Osteocyte (in vitro differentiated cells): ENCODE measurements at places on chromosomes 3 and 15. TPM values are rescaled to one million over a fixed set of nuclear protein-coding genes. Genes with fewer than 3 reads are reported as not detected.

The IL16 gene
- total RNA-seq = not detected in 2 replicates

The KNG1 gene
- total RNA-seq = not detected in 2 replicates

The CLDN11 gene
- total RNA-seq = 10.8 and 13.8 TPM in 2 replicates

The MAP1A gene
- total RNA-seq = 27.6 and 29.2 TPM in 2 replicates

The MYNN gene
- 16.7 and 17.2 TPM in 2 replicates for total RNA-seq

The CCR8 gene
- total RNA-seq = not detected in 2 replicates

The SSUH2 gene
- total RNA-seq = not detected in 2 replicates

The RASGRP1 gene
- total RNA-seq = 0.11 and 0.26 TPM in 2 replicates

The SEMA5B gene
- total RNA-seq = 1.3 TPM in 2 replicates

DNA sequence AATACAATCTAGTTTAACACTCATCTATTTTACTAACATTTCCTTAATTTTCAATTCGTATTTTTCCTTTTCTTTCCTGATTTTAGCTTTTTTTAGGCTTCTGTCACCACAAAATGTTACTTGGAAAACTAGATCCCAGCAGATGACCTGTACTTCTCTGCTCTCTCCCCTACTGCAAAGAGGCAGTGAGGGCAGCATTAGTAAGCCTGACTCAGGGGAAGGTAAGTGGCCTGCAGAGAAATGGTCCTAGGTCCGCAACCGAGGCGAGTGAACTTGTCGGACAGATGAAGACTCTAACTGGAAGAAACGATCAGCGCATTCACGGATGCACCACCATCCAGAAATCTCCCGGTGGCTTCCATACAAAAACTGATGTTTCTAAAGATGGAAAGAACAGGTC lies 20.4 kb downstream of the TMEM43 start:
- H3K4me1 ChIP-seq = peaks cover 42% of the 10 kb centered on the region
- peak overlapping the region; percentile 5 for H3K4me3 ChIP-seq
- peak overlapping the region; percentile 100 for H3K27ac ChIP-seq
- no peak for DNase-seq
- H3K36me3 ChIP-seq = peaks cover 18% of the 10 kb centered on the region

GRCh38 chr15:39124155-39124552 lies 456.7 kb upstream of the THBS1 start:
- no peaks in the 10 kb centered on the region for H3K36me3 ChIP-seq
- H3K4me3 ChIP-seq = no peak overlapping the region
- H3K27ac ChIP-seq = no peak overlapping the region
- peaks cover 40% of the 10 kb centered on the region for H3K4me1 ChIP-seq

DNA sequence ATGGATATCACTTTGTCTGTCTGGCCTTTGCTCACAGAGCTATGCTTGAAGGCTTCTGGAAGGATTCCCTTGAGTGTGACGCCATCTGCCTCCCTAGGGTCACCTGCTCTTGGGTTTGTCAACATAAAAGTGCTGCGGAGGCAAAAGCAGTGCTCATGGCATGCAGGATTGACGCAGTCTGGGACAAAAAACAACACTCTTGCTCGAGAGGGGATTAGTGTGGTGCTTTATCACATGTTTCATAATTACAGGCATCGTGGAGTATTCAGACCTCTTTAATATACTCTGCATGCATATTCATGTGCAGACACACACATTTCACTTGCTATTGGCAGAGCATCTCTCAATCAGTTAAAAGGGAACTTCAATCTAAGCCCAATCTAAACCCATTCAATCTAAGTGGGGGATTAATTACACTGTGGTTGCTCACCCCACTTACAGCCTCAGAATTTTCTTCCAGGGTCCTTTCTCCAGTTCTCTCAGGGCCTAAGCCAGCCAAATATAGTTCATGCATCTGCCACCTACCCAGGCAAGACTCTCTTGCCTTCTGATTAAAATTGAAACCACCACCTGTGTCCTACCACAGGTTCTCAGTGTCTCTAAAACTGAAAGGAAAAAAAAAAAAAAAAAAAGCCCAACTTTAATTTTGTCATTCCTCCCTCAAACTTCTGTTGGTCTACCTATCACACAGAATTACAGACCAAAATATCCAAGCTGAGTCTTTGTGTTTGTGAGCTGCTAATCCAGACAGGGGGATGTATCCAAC lies 75.6 kb downstream of the BFSP2 start:
- no peaks in the 10 kb centered on the region for H3K36me3 ChIP-seq
- DNase-seq = no peak
- no peak overlapping the region for H3K4me3 ChIP-seq
- no peaks in the 10 kb centered on the region for H3K27me3 ChIP-seq

DNA sequence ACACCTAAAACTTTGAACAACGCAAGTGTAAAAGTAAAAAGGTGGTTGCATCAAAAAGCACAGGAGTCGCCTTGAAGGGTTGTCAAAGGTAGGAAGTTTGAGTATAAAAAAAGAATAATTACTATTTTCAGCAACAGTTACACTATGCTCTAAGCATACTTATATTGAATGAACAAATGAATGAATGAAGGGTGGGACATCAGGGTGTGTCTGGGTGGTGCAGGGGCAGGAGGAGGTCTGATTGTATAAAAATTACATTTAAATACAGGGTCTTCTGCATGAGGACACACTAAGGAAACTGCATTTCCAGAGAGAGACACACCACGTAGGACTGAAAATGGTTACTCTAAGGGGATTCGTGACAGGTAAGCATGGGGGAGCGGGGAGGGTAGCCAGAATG lies at the start of gene ARGFX:
Gene ARGFX, plus strand, starts transcription at position 301 of the 400 bp plus-strand sequence. CDS start 2,765 bp downstream, outside the sequence.
- no peak for DNase-seq
- H3K27ac ChIP-seq = no peak within 1 kb of the TSS
- H3K4me1 ChIP-seq = no peaks in the 10 kb centered on the region
- no peak within 1 kb of the TSS for H3K4me3 ChIP-seq

GRCh38 chr3:48897460-48898376 lies 964 bp downstream of the SLC25A20 start:
- no peaks in the 10 kb centered on the region for H3K27me3 ChIP-seq
- H3K27ac ChIP-seq = peak overlapping the region; percentile 87
- H3K4me1 ChIP-seq = peaks cover 24% of the 10 kb centered on the region
- H3K4me3 ChIP-seq = peak overlapping the region; percentile 92
- no peaks in the 10 kb centered on the region for H3K36me3 ChIP-seq

DNA sequence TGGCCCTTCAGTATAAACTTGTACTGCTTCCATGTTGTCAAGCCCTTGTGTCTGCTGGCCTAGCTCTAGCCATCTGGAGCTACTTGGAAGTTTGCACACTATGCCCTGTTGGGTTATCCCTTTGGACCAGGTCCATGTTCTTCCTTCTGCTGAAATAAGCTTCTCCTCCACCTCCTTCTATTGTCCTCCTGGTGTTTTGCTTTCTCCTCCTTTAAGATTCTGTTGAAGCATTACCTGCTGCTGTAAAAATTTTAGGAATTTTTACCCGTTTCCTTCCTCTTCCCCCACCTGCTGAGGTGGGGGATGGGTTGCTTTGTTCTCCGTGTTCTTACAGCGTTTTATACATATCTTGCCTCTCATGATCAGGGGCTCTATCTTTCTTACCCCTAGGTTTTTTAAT lies 51.7 kb downstream of the SH3GL3 start:
- H3K36me3 ChIP-seq = no peaks in the 10 kb centered on the region
- H3K27ac ChIP-seq = no peak overlapping the region
- no peak for DNase-seq

DNA sequence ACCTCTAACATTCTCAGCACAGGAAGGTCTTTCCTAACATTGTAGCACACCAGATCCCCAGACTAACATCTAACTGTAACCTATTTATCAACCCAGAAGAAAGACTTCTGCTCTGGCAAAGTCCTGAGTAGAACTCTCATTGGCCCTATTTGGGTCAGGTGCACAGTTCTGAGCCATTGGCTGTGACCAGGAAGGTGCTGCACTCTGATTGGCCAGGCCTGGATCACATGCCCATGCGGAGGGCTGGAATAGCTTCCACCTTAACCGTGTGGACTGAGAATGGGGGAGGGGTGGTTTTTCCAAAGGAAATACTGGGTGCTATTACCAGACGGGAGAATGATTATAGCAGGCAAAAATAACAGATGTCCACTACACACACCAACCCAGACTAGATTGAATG lies 11.5 kb downstream of the FEZF2 start:
- H3K4me3 ChIP-seq = no peak overlapping the region
- H3K36me3 ChIP-seq = no peaks in the 10 kb centered on the region
- no peak overlapping the region for H3K27ac ChIP-seq
- H3K4me1 ChIP-seq = no peaks in the 10 kb centered on the region
- no peak for DNase-seq

GRCh38 chr3:188380722-188381121 lies 226.8 kb downstream of the LPP start:
- no peak overlapping the region for H3K27ac ChIP-seq
- H3K36me3 ChIP-seq = peaks cover 11% of the 10 kb centered on the region
- peaks cover 28% of the 10 kb centered on the region for H3K4me1 ChIP-seq
- DNase-seq = no peak
- no peaks in the 10 kb centered on the region for H3K27me3 ChIP-seq

GRCh38 chr3:34483311-34483887 lies 685.0 kb downstream of the PDCD6IP start:
- DNase-seq = no peak
- no peaks in the 10 kb centered on the region for H3K27me3 ChIP-seq
- H3K36me3 ChIP-seq = peaks cover 20% of the 10 kb centered on the region
- H3K27ac ChIP-seq = peak overlapping the region; percentile 72

DNA sequence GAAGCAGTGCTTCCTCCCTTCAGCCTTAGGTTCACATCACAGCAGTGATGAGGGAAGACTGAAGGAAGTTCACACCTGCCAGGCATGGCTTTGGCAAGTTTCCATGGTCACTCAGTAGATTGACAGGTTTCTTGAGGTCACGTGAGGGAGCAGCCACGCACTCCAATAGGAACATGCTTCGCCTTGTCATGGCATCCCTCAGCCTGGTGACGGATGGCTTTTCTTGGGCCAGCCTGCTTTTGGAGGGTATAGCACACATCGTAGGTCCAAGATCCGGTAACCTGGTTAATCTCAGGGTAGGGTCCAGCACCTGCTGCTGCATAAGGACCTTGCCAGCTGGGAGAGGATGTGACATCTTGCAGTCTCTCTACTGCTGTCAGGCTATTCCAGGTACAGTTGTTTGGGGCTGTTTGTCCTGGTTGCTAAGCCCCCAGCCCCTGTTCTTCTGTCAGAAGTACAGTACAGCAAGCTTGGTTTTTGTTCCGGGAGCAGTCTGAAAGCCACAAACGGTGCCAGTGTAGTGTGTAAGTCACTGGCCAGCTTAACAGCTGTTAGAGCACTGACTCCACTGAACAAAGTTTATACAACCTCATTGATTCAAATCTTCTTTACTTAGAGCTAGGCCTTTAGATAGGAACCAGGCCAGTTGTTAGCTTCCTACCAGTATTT lies 42.3 kb downstream of the PSMD6 start:
- no peak overlapping the region for H3K27ac ChIP-seq
- no peaks in the 10 kb centered on the region for H3K27me3 ChIP-seq
- H3K36me3 ChIP-seq = peaks cover 22% of the 10 kb centered on the region
- DNase-seq = no peak

DNA sequence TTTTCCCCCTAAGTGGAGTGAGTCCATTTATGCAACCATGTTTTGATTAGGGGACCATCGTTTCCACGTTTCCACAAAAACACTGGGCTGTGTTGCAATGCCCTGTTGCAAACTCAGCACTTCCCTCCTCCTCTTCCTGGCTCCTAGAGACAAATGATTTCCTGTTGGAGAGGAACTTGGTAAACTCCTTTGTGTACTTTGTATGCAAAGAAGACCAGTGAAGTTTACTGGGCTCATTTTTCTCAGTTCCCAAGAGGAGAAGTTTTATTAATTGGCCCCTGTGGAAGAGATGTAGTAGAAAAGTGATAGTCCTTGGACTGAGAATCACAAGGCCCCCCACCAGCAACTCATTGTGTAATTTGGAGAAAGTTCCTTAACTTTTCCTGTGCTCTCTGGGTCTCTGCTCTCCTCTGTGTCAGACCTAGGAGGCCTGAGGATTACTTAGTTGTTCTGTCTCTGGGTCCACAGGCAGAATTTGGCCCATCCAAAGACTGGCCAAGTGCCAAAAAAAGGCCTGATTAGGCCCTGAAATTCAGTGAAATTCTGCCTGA lies 95.0 kb downstream of the ATG7 start:
- peaks cover 38% of the 10 kb centered on the region for H3K36me3 ChIP-seq
- no peak for DNase-seq
- peaks cover 23% of the 10 kb centered on the region for H3K4me1 ChIP-seq
- H3K27me3 ChIP-seq = no peaks in the 10 kb centered on the region
- no peak overlapping the region for H3K4me3 ChIP-seq

GRCh38 chr15:43749690-43750345 lies 3.6 kb downstream of the PDIA3 start:
- H3K4me1 ChIP-seq = peaks cover 40% of the 10 kb centered on the region
- no peak overlapping the region for H3K4me3 ChIP-seq
- DNase-seq = no peak
- peaks cover 12% of the 10 kb centered on the region for H3K36me3 ChIP-seq
- peak overlapping the region; percentile 23 for H3K27ac ChIP-seq
